ENCODE measurements at places on chromosomes 2 and 18.

DNA sequence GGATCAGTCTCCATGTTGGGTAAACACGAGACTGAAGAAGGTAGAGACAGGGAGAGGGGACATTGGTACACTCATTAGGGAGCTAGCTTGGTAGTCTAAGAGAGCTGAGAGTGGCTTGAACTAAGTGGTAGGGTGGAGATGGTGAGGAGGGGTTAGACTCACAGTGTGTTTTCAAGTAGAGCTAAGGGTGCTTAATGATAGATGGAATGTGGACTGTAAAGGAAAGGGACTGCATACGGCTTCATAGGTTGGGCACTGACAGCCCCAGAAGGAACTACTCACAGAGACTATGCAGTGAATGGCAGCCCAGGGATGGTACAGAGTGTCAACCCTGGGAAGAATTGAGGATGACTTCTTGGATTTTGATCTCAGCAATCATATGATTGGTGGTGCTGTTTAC, 178.1 kb downstream of the CCDC85A start:
- no peak for DNase-seq

- no peak for DNase-seq
Measured at GRCh38 chr2:2015646-2016045, 271.3 kb upstream of the PXDN start.

GRCh38 chr2:101623031-101623521, 74.4 kb upstream of the MAP4K4 start:
- DNase-seq, result no peak

DNA sequence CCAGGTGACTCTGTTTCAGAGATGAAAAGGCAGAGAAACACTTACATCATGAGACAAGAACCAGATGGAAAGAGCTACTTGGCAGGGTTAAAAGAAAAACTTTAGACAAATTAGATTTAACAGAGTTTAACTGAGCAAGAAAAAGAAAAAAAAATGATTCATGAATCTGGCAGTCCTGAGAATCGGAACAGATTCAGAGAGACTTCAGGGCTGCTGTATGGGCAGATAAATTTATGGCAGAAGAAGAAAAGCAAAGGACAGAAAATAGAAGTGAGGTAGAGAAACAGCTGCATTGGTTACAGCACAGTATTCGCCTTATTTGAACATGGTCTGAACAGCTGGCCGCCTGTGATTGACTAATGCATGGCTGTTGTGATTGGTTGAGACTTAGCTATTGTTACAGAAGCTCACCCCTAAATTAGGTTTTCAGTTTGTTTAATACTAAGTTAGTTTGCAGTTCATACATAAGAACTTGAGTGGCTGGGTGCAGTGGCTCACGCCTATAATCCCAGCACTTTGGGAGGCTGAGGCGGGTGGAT, 43.0 kb upstream of the RHOB start:
- no peak for DNase-seq

DNA sequence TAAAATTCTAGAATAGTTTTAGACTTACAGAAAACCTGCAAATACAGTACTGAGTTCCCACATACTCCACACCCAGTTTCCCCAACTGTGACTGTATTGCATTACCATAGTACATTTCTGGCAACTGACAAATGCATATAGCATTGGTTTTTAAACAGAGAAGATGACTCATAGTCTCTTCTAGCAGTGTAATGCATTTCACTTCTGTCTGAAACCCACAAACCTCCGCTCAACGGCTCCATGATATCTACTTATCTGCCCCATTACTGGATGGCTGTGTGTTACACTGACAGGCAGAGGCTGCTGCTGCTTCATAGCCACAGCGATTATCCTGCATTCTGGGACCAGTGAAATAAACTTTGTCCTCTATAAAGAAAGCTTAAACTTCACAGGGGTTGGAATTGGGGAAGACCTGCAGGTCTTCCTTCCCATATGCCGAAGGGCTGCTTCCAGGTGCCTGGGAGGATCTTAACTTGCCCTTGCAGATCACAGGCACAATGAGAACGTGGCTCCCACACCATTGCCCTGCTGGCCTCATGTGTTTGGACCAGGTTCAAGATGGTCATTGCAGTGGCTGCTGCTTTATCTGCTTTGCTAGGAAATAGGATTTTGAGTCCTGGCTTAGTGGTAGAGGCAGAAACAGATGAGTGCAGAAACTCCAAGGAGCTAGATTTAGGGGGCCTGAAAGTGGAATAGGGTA, 742.6 kb upstream of the HS6ST1 start:
- no peak for DNase-seq

- DNase-seq, result no peak
Measured at GRCh38 chr2:199910338-199911051, 598 bp upstream of the C2orf69 start.

GRCh38 chr18:76720683-76721082, 101.7 kb upstream of the ZNF236 start:
- DNase-seq, result no peak

- DNase-seq, result no peak
Measured at GRCh38 chr2:118834440-118834810, 13.0 kb downstream of the EN1 start.

DNA sequence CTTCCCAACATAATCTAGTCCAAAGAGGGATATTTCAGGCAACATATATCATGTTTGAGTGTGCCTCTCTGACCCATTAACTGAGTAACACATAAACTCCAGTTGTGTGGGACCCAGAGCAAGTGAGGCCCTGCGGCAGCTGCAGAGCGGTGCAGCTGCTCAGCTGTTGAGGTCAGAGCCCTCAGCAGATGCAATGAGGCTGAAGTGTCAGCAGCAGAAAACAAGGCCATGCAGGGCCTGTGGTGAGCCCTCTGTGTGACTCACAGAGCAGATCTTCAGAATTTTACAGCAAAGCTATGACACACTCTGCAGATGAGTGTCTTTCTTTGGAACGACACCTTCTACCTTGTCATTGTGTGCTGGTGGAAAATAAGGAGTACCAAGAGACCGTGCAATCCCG, 168.5 kb downstream of the CBLN2 start:
- no peak for DNase-seq

GRCh38 chr2:36438449-36438977, 82.9 kb downstream of the CRIM1 start:
- DNase-seq, result peak; percentile 90

DNA sequence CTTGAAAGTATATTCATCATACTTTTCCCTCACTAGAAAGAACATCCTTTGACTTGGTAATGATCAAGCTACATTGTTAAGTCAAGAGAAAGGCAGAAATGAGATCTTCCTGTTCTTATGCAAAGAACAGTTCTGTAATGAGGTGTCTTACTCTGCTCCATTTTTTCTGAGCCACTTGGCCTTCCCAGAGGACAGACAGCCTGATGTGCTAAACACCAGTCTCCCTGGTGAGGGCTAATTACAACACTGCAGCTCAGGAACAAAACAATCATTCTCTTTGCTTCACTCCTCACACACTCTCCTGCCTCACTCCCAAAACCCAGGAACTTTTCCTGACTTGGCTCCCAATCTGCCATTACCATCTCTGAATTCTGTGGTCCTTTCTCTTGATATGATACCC, 25.6 kb downstream of the TACR1 start:
- no peak for DNase-seq

- DNase-seq, result no peak
Measured at GRCh38 chr2:157761520-157761919, 114.6 kb downstream of the ACVR1 start.
